ENCODE measurements at places on chromosomes 11 and 22.
A peak's percentile ranks its signal among the peaks of the same experiment; 100 is the strongest.

DNA sequence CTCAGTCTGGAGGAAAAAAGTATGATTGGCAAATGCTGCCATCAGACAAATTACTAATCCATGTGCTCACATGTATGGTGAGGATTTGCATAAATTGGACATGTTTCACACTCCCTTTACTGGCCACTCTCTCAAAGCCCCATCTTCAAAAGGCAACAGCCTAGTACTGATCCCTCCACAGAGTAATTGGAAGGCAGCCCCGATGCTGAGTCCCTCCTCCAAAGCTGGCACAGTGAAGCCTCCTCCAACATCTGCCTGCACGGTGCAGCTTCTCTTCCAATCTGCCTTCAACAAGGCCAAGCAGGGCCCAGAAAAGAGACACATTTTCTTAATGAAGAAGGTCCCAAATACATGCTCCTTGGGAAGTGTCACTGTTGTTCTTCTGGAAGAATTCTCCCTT is 350.6 kb downstream of the OPCML start:
- DNase-seq = no peak

GRCh38 chr11:70497536-70498075 is 99.3 kb downstream of the CTTN start:
- no peak for DNase-seq

DNA sequence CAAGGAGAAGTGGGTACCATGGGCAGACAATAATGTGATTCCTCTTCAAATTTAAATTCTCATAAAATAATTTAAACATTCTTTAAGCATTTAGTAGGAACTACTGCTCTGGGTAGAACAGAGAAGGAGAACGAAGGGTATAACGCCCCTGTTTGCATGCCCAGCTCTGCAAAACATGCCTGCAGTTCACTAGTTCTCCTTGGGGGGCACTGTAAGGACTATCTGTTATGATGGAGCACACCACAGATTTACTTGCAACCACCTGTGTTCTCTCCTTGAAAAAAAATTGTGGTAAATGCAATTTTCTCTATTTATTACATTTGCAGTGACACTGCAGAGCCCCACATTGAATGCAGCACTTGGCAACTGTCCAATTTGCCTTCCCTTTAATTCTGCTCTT is 100.3 kb downstream of the GUCY1A2 start:
- no peak for DNase-seq

- no peak for DNase-seq
Observed at GRCh38 chr11:101812546-101812945, 102.3 kb upstream of the CEP126 start.

DNA sequence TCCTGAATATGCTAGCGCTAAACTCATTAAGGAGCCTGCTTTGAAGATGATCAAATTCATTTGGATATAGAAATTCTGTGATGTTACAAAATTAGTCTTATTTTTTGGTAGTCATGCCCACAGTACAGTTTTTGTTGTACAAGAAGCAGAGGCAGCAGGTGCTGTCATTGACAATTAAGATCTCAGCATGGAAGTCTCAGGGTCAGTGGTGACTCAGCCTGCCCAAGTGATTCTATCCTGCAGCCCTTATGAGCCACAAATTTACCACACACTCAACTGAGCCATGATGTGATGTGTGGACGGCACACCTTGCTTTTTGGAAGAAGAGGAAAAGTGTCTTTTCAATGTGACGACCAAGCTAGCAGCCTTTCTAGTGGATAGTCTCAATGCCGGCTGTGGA is 153.6 kb upstream of the SORL1-AS1 start:
- DNase-seq = no peak

GRCh38 chr22:17336061-17336460 is 33.2 kb upstream of the CECR2 start:
- DNase-seq = no peak

DNA sequence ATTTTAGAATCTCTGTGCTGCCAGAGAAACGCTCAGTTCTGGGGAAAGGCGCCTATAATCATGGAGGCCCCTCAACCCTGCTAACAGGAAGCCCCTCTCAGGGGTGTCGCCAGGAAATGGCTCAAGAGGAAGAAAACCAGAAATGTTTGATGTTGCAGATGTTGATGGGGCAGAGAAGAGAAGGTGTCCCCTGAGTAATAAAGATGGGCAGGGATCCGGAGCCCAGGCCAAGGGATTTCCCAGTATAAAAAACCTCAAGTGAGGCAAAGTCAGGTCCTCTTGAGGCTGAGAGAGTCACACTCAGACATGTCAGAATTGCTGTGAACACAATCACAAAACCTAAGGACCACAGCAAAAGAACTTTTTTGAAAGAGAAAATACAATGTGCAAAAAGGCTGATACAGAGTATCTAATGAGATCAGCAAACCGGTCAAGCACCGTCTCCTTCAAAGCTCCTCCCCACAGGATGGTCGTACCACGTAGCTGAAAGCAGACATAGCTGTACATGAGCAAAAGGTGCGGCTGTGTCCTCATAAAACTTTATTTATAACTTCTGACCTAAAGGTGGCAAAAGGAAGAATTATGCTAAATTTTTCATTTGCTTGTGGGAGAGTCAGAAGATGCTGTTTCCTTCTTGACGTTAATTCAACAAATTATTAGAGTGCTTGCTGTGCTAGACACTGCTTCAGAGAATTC is 12.2 kb downstream of the MOV10L1 start:
- no peak for DNase-seq

DNA sequence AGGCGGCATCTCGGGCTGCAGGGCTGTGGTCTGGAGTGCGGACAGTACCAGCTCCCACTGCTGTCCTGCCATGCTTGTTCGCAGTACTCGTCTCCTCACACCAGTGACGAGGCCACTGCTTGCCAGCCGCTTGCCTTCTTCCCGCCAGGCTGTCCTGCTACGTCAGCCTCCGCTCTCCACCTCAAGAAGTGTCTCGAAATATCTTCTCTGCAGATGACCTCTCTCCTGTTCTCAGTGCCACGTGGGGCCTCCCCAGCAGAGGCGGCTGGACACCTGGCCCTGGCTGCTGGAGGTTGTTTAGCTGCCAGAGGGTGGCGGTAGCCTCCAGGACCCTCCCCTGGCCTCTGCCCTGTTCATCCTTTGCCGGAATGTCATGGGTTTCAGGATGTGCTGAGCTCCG is 3.1 kb upstream of the CCDC188 start:
- no peak for DNase-seq

DNA sequence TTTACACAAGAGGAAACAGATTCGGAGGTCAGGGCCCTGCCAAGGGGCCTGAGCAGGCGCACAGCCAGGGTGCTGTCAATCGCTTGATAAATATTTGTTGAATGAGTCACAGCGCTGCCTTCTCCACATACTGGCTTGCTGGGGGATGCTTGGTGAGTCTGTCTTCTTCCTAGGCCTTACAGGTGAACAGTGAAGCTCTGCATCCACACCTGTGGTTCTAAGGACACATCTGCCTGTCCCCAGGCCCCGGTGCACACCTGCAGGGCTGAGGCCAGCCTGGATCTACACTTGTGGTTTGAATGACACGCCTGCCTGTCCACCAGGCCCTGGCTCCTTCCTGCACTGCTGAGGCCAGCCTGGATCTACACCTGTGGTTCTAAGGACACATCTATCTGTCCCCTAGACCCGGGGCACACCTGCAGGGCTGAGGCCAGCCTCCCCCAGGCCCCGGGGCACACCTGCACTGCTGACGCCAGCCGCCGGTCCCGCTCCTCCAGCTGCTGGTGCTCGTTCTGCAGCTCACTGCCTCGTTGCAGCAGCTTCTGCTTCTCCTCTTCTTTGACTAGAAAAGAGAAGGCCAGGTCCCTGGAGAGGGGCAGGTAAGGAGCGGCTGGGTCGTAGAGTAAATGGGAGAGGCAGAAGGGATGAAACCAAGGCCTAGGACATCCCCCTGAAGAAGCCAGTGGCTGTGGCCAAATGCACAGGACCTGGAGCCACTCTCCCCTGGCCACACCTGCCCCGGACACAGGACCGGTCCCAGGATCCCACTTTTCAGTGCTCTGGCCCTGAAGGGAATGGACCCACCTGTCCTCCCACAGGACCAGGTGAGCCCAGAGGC is 124.6 kb downstream of the PHF21B start:
- DNase-seq = no peak

- no peak for DNase-seq
Observed at GRCh38 chr11:60763692-60764369, 7.2 kb downstream of the MS4A15 start.

DNA sequence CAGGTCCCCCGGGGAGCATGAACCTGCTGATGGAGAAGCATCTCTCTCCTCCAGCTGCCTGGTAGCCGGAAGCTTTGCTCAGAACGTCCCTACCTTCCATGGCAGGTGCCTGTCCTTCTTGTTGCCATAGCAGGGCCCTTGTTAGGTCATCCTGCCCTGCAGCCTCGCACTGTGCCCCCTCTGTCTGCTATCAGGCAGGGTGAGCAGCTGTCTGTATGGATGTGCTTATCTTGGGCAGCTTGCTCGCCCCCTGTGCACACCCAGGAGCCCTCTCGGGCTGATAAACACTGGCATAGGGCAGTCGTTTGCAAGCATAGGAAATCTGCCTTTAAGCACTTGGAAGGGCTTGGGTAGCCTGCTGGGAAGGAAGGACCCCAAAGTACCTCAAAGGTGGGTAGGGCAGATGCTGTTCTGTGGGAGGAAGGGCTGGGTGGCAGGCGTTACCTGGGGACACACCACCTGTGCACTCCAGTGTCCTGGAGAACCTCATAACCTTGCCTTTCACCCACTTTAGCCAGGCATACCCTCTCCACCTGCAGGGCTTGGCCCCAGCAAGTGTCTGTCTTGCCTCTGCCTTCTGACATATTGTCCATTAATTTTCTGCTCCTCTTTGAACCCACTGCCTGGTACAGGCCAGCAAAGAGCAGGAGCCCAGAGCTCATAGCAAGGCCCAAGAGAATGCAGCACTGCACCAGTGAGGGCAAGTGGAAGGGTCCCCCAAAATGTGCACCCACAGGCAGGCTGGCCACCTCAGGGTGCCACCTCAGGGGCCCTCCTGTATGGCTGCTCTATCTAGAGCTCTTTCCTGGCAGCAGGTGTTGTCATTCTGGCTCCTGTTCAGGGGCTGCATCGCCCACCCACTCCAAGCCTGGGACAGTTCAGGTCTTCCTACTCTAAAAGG is 8.0 kb upstream of the COMT start:
- DNase-seq = no peak

GRCh38 chr11:114883472-114883871 is 205.1 kb downstream of the NXPE2 start:
- DNase-seq = no peak

DNA sequence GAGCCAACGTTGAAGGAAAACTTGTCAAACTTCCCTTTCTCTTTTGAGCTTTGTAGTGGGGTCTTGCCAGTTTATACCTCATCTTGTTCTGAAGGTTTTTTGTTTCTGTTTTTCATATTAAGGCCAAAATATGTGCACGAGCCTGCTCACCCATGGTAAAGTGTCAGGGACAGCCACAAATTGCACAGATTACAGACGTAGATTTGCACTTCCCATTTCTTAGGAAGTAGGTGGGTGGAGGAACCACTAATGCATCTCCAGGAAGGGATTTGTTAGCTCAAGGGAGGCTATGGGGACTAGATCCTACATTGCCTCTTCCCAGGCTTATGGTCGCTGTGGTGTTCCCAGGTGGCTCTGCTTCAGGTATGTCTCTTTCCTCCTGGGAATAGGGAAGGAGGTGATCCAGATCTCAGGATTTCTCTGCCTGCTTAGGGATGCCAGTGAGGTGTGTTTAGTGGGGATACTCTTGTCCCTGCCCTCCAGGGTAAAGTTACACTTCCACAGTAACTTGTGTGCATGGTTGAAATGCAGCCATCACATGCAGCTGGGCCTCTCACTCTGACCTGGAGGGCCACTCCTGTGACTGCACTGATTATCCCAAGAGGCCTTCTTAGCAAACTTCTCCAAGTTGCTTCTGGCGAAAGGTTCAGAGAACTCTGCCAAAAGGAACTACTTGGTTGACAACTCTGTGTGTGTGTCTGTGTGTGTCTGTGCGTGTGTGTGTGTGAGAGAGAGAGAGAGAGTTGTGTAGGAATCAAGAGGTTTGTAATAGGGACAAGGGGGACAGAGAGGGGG is 9.8 kb downstream of the PPFIBP2 start:
- no peak for DNase-seq

- peak; percentile 73 for DNase-seq
Observed at GRCh38 chr22:19891317-19892256, 36.9 kb upstream of the GNB1L start.

- no peak for DNase-seq
Observed at GRCh38 chr22:30212996-30213441, 33.5 kb downstream of the LIF start.

GRCh38 chr11:2772544-2773031 is 72.8 kb upstream of the KCNQ1OT1 start:
- DNase-seq = peak; percentile 49

DNA sequence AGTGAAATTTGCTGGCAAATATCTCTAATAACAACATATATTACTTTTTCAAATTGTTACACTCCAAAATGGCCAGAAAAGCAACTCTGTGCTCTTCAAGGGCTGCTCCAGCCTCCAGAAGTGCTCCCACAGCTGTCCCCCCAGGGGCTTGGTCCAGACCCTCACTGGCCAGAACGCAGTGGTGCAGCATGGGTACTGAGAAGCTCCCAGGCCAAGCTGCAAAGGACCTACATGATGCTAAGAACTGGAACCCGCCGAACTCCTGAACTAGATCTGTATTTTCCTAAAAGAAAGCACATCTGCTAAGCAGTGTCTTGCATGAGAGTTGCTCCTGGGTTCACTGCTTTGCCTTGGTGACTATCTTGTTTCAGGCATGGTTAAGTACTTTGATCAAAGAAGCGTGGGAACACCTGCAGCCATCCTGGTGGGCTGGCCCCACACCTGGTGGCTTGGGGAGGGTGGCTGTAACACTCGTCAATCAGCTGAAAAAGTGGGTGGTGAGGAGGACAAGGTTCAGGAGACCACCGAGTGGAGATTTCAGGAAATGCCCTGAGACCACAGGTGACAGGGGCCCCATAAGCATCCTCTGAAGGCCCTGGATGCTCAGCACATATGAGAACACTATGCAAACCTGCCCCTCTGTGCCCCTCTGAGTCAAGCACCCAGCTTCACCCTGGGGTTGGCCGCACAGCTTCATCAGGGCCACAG is 72.7 kb upstream of the PITPNB start:
- no peak for DNase-seq

GRCh38 chr11:110376711-110377324 is 52.9 kb upstream of the FDX1 start:
- peak; percentile 39 for DNase-seq

DNA sequence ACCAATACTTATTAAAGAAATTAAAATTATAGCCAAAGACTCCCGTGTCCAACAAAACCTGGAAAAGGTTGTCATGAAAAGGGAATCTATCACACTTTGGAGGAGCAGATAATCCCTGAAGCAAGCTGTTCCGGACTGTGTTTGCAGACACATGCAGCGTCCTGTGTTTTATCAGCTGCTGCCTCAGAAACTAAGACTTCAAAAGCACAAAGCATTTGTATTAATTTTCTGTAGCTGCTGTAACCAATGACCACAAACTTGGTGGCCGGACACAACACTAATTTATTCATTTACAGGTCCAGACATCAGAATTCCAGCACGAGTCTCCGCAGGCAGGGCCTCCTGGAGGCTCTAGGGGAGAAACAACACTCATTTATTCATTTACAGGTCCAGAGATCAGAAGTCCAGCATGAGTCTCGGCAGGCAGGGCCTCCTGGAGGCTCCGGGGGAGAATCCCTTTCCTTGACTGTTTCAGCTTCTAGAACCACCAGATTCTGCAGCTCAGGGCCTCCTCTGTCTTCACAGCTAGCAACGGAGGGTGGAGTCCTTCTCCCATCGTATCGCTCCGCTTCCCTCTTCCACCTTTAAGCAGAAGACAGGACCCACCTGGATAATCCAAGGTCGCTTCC is 465.3 kb downstream of the BRD1 start:
- DNase-seq = no peak

Measured in HS-5 (cell line).